IMR-90 (cell line): ENCODE measurements at places on chromosomes 12 and 14. TPM values are rescaled to one million over a fixed set of nuclear protein-coding genes. Genes with fewer than 3 reads are reported as not detected.
A peak's percentile ranks its signal among the peaks of the same experiment; 100 is the strongest.

DNA sequence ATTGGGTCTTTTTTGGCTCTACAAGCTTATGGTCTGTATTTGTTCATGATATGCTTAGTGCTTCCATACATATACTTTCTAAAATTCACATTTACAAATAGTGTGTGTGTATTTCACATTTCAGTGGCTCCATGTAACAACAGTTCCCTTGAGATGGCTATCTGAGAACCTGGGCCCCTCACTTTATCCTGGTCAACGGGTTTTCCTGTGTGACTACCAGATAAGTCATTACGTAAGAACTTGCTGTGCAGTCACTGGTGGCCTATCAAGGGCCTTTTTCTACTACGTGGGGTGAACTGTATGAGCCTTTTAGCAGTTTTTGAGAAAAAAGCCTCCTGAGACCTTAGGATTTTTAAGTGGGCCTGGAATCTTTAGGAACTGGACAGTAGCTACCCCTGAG, 454.1 kb downstream of the PCNX1 start:
- DNase-seq = peak; percentile 57

WASHC4 gene
- 47.0 and 85.5 TPM in 2 replicates for total RNA-seq

PRIMA1 gene
- not detected in 2 replicates for total RNA-seq

TMEM30B gene
- under 0.01 TPM in 1 of 2 replicates, not detected in the other for total RNA-seq

DNA sequence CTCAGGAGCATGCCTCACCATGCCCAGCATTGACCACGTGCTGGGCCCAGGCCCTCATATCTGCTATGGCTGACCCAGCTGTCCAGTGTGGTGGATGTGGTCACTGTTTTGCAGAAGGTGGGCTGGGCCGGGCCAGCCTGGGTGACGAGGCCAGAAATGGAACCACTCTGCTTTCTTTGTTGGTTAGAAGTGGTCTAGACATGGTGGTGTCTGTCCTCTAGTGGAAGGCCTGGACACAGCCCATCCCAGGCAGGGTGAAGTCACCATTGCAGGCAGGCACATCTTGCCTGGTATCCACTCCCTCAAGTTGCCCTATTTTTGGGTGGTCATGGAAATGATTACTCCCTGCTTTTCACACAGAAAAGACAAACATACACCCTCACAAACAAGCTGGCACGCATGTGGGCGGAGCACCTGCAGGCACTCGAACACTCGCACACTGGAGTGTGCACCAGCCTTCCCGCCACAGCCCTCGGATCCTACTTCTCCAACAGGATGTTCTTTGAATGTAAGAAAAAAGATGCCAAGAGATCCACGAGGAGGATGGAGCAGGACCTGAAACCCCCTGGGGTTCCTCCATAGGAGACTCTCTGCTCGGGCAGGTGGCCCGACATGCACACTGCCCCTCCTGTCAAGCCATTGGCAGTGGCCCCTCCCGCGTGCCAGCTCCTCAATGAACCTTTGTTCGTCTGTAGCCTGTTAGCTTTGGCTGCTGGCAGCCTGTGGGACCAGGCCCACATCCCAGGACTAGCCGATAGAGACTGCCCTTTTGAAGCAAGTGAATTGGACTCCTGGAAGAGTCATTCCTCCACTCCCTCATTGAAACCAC, 38.4 kb downstream of the MLXIP start:
- DNase-seq = no peak
